NCI-H1930 (cell line): ENCODE measurements at places on chromosomes 5 and 9.

GRCh38 chr9:4196376-4196775 lies 103.5 kb downstream of the GLIS3 start:
- DNase-seq = no peak

DNA sequence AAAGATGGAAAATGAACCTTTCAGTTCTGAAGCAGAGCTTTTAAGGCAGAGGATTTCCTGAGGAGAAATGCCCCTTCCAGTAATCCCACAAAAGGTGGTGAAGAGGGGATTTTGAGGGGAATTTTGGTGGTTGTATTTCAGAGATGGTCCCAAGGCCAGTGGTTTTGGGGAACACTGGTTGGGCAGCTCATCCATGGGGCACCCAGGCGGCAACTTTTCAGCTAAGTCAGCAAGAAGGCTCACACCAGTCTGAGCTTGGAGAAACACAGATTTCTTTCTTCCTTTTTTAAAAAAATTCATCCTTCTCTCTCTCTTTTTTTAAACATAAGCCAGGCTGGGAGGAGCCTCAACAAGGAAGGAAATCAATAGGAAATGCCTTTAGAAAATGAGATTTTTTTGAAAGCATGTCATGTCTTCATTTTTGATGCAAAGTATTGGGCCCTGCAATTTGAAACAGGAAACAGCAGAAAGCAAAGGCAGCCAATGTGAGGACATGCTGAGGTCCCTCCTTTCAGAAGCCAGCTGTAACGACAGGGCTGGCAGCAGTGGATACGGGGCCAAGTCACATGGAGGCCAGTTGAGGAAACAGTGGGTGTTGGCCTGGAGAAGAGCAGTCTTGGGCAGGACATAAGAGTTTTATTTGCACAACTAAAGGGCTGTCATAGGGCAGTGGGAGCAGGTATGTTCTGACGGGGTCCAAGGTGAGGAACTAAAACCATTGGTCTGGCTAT lies 155.3 kb upstream of the KLF4 start:
- no peak for DNase-seq

DNA sequence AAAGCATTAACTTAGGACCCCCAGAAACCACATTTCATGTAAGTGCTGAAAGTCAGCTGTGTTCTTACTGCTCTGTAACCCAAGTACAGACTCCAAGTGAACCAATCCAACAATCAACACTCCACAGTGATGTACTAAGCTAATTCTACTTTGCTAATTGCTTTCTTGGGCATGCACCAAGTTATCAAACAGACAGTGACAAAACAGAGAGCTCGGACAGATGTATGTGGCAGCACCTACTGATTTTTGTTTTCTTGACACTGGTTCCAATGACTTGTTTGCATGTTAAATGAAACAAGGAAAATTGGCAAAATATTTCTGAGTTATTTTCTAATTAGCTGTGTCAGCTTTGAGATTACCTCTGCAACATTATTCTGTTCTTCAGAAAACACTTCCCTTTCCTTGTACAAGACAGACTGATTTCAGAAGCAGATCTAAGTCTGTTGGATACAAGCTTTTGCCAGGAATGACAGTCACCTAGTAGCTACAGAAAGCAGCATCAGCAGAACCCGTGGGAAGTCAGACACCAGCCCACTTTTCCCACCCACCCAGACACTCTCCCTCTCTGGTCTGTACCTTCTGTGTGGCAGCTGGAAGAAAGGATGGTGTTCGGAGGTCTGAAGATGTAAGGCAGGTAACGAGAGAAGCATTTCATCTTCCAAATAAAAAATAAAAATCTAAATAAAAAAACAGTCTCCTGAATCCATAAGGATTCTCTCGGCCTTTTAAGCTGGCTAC lies 176.7 kb upstream of the PPP2R2B start:
- no peak for DNase-seq

GRCh38 chr9:83999141-83999918 lies 18.7 kb downstream of the RMI1 start:
- no peak for DNase-seq

- no peak for DNase-seq
These were observed 914.9 kb downstream of the EFNA5 start for GRCh38 chr5:106755789-106756188.

- no peak for DNase-seq
These were observed 133.5 kb upstream of the LPCAT1 start for GRCh38 chr5:1657161-1657741.

- peak; percentile 12 for DNase-seq
These were observed 73.6 kb upstream of the RPS23 start for GRCh38 chr5:82351754-82352145.

DNA sequence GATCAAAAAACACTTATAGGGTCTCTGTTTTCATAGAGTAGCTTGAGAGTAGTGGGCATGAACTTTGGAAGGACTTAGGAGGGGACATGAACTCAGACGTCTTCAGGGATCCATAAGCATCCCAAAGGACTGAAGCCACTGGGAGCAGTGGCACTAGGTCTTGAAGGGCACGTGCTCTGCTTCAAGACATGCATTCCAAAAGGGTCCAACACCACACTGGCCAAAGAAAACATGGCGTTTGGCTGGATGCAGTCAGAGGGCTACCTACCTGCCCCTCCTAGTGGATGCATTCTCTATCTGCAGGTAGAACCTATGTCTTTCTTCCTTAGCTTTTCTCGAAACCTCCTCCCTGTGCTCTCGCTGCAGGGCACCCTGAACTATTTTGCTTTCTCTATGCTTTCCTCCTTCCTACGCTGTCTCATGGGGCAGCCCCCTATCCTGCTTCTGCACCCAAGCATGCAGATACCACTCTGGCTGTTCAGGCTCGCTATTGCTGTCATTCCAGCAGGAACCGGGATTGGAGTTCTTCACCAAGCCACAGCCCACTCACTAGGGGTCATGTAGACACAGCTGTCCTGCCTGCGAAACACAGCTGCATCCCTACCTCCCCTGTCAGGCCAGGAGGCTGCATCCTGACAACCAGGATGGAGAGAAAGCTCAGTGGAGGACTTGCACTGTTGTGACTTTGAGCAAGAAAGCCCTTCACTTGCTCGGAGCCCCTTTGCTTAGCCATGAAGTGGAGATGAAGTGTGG lies 11.9 kb downstream of the FAM240B start:
- peak; percentile 11 for DNase-seq

DNA sequence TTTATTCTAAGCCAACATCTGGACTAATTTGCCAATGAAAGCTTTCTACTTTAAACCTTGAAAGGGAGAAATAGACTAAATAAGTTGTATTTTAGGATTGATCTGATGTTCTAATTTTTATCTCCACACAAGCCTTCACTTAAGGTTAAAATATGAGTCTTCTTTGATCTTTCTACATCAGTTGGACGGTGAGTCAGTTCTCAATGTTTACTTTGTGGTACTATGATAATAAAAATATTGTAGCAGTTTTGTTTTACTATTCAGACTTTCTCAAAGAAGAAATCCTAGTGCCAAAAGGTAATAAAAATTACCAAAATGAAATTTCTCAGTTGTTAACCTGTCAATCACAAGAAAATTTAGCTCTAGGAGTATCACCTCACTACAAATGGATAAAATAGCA lies 203.5 kb upstream of the RGMB start:
- DNase-seq = no peak

- DNase-seq = no peak
These were observed 23.2 kb downstream of the HK3 start for GRCh38 chr5:176875783-176876505.

- no peak for DNase-seq
These were observed 62.6 kb upstream of the SLC25A51 start for GRCh38 chr9:37966412-37967013.

DNA sequence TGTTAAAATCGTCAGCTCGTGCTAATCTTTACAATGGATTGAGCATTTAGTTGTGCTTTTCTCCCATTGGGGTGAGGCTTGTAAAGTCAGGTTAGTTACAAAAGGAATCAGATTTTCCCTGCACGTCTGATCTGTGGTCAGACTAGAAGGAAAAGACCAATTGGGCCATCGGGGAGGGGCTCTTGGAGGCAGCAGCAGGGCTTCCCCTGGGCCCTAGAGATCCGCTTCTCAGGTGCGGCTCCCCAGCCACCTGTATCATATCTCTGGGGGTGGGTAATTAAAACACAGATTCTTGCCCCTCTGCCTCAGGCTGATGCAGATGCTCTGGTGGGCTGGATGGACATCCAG lies 200.3 kb downstream of the HSPA4 start:
- DNase-seq = no peak

DNA sequence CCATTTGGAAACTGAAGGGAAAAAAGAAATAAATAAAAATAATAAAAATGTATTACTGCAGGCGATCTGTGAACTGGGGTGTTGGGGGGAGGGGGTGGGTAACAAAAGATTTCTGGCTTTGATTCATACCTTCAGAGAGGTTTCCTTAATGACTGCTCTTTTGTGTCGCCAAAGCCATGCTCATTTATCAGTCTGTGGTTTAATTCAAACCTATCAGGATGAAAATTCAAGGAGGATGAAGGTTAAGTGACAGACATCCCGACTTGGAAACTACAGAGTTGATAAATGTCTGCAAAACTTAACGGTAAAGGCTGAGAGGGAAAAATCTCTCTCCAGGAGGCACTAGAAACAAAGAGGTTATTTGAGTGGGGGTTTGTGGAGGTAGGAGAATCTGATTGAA lies 278.2 kb downstream of the PSAT1 start:
- no peak for DNase-seq

GRCh38 chr5:130116462-130116861 lies 212.2 kb downstream of the CHSY3 start:
- no peak for DNase-seq

GRCh38 chr9:36127652-36128244 lies 8.8 kb upstream of the GLIPR2 start:
- no peak for DNase-seq

DNA sequence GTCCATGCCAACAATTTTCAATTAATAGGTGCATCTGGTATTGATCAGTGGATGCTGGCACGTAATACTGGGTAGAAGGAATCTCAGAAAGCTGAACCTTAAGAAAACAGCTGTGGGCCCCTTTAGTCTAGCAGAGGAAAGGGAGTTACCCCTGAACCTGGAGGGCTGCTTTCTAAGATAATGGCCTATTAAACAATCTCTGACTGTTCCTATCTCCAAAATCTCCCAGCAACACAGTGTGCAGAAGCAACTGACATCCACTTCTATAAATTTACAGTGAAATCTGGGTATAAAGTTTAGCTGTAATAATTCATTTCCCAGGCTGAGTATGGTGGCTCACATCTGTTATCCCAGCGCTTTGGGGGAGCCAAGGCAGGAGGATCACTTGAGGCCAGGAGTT lies 198.8 kb downstream of the MAPKAP1 start:
- DNase-seq = no peak

DNA sequence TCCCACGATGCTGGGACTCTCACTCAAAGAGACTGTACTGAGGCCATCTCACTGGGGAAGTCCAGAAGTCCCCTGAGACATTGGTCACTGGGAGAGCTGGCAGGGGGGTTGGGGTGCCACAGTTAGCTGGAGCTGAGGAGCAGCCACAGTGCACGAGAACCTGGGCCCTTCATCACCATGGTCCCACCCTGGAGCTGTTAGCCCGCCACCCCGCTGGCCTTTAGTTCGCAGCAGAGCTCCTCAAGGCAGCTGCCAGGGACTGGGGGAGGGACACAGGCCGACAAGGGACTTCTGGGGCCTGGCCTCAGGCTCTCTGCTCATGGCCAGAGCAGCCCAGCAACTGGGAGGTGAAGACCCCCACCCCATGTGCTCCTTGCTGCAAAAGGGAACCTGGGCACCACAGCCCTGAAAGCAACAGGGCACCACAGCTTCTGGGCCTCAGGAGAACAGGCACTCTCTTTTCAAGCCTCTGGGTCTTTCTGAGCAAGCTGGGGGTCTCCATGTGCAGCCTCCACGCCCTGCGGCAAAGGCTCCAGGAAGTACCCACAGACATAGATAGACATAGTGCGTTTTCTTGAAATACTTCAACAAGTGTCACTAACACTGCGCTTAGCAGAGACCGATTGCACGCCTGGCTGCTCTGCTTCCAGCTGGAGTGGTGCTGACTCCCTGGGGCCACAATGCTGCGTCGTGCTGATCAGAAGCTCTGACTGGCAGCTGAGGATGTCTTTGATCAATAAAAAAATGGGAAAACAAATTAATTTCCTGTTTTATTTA lies 46.0 kb downstream of the VAV2 start:
- DNase-seq = no peak

- no peak for DNase-seq
These were observed 112.1 kb downstream of the NUDT12 start for GRCh38 chr5:103450333-103451061.

- no peak for DNase-seq
These were observed 81.6 kb upstream of the TNFAIP8 start for GRCh38 chr5:119274030-119274766.

GRCh38 chr5:11504886-11505193 lies 399.4 kb downstream of the CTNND2 start:
- no peak for DNase-seq

DNA sequence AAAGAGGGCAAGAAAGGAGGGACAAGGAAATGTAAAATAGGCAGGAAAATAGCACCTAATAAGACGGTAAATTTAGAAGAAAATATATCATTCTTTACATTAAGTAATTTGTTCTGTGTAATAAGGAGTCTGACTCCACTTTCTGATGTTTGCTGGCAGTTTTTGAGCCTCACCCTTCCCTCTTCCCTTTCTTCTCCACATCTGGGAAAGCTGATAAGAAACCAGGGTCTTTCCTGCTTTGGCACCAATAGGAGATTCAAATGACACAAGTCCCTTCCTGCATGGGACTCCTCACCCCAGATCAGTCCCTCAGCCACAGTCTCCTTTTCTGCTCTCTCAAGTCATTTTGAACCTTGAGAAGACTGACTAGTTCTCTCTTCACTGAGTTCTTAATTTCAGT lies 31.2 kb upstream of the LECT2 start:
- DNase-seq = no peak

DNA sequence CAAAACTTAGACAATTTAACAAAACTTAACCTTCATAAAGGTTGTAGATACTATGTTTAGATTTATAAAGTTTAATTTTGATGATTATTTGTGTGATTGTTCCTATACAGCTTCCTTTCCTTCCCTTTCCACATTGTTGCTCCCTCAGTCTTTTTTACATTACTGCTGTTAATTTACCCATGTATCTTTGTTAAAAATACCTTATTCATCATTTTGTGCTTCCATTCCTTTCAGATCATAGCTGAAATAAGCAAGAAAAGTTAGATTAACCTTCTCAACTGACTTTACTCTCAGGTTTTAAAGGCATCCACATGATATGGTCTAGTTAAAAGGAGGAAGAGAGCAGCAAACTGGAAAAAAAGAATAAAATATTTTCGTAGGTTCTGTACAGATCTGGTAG lies 2.0 kb downstream of the SMAD5 start:
- no peak for DNase-seq

GRCh38 chr5:53582225-53582624 lies 21.8 kb downstream of the NDUFS4 start:
- no peak for DNase-seq

- no peak for DNase-seq
These were observed 1.4 kb downstream of the TAF7 start for GRCh38 chr5:141319202-141319601.

- DNase-seq = no peak
These were observed 13.0 kb downstream of the MED10 start for GRCh38 chr5:6365142-6365976.
